ENCODE measurements at places on chromosomes 7 and 10.

DNA sequence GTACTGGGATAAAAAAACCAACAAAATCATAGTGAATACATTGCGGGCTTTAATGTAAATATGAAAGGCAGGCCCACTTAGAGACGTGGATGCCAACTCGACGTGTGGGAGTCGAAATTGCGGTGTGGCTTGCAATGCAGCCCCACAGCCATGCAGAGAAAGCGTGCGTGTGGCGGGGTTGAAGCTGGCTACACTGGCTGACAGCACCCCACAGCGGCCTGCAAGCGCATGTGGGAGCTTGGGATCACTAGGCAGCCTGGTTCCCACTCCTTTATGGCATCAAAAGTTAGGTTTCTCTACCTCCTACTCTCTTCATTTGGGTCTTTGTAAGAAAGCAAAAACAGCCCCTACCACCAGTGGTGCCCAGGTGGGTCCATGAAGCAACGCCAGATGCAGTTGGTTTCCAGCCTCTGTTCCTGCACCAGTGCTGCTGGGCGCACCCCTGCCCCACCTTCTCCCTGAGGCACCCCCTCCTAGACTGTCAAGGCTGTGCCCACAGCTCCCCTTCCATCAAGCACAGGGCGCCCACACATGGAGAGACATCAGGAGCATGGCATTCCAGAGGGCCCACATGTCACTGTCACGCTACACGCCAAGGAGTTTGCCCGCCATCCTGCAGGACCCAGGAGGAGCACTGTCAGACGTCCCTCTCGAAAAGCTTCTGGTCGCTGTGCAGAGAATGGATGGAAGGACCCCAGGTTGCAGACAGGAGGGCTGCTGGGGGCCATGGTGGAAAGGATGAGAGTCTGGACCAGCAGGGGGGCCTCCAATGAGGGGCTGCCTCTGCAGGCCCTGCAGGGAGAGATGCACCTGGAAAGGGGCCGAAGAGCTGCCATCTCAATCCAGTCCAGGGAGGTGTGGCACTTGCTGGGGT is 142.9 kb downstream of the PAXIP1 start:
- no peak for DNase-seq

- no peak for DNase-seq
Measured at GRCh38 chr10:52623761-52624160, 148.8 kb downstream of the MBL2 start.

DNA sequence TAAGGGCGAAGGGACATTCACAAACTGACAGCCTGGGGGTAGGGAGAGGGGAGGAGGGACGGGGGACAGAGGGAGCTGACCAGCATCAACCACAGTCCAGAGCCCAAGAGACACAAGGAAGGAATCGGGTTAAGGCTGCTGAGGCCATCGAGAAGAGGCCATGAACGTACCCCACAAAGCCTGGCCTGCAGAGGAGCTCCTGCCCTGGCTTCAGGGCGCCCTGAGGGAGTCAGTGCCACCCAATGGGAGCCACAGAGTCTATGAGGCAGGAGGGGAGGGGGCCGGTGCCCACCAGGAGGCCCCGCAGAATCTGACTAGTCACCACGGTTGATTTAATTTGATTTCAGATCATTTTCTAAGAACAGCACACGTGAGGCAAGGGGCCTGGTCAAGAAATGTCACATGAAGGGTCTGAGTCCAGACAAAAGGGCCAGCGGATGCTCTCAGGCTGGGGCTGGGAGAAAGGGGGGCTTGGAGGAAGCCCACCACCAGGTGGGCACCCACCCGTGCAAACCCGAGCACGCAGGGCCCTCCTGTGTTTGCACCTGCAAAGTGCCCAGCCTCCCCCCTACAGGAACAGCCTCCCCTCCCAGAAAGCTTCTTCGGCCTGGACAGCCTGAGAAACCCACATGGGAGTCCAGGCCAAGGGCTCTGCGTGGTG is 40.4 kb downstream of the CAMK2B start:
- DNase-seq, result no peak

DNA sequence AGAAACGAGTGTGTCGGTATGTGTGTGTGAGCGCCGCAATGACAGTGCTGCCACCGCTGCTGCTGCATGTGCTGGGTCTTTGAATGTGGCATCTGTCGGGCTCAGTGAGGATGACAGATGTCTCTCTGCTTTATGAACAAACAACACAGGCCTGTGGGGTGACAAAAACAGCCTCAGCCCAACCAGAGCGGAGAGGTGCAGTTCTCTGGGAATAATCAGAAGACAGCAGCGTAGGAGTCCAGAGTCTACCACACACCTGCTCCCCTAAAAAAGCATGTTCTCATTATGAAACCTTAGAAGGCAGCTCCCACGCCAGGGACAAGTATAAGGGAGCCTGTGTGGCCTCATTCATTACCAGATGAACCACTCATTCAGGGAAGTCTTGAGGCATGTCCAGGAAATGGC is 278.3 kb downstream of the KCNMA1 start:
- no peak for DNase-seq

DNA sequence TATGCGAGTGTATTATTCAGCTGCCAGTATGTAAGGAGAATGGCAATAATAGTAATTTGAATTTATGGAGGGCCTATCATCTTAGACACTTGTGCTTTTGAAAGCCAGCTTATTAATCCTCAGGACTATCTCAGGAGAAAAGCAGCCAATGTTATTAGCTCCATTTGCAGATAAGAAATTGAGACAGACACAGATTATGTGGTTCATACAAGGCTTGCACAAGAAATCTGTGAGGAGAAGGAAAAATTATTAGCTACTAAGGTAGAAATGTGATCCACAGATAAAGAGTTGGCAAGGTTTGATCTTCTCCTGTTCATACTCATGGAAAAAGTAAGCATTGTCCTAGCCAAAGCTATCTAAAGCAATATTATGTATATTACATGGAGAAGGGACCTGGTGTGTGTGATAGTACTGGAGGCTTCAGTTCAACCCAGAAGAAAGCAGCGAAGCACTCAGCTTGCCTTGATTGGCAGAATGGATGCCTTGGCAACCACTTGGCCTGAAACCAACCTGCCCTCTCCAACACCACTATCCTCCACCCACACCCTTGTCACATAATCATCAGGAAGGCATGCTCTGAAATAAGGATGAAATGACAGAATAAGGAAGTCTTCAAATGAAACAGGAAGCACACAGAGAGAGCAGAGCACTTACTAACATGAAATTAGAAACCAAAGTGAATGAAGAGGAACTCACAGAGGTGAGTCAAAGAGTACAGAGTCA is 18.0 kb downstream of the MACC1 start:
- DNase-seq, result no peak

DNA sequence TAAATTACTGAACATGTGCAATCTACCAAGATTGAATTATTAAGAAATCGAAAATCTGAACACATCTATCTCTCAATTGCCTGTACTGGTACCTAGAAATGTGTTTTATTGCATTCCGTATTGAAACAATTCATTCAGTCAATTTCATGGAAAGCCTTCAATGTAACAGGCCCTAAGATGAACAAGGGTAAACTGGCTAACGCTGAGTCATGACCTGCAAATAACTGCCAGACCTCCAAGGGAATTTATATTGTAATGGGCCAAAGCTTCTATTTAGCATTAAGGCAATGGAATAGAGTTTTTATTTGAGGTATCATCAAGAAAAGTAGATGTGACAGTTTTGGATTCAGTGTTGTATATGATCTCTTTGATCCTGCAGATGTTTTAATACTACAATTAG is 49.9 kb upstream of the CD36 start:
- no peak for DNase-seq

- DNase-seq, result no peak
Measured at GRCh38 chr10:100528123-100528886, 1.4 kb downstream of the NDUFB8 start.

DNA sequence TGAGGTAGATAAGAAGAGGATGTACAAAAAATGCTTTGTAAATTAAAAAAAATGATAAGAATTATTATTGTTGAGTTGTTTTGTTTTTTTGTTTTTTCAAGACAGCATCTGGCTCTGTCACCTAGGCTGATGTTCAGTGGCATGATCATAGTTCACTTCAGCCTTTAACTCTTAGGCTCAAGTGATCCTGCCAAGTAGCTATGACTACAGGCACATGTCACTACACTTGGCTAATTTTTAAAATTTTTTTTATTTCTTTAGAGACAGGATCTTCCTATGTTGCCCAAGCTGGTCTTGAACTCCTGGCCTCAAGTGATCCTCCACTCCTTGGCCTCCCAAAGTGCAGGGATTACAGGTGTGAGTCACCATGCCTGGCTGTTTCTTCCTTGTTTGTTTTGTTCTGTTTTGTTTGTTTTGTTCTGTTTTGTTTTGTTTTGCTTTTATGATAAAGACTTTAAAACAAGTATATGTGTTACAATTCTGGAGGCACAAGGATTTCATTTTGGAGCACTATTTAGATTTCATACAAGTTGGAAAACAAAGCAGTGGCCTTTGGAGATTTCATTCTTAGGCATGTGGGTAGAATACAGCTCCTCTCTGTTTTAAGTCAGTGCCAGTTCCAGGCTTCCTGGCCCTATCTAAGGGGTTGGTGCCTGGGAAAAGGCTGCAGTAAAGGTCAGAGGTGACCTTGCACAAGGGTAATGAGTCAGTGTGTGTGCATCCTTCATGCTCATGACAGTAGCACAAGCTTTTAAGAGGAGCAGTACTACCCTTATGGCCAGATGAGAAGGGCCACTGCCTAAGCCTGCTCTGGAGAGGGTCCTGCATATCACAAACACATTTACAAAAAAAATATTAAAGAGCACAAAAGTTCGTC is 17.9 kb downstream of the FGFBP3 start:
- DNase-seq, result no peak
